ENCODE measurements at places on chromosomes 5 and 9.

GRCh38 chr9:114051706-114052105 is 26.4 kb downstream of the AMBP start:
- no peak for DNase-seq

GRCh38 chr9:79577969-79578723 is 6.4 kb downstream of the TLE4 start:
- DNase-seq = no peak

DNA sequence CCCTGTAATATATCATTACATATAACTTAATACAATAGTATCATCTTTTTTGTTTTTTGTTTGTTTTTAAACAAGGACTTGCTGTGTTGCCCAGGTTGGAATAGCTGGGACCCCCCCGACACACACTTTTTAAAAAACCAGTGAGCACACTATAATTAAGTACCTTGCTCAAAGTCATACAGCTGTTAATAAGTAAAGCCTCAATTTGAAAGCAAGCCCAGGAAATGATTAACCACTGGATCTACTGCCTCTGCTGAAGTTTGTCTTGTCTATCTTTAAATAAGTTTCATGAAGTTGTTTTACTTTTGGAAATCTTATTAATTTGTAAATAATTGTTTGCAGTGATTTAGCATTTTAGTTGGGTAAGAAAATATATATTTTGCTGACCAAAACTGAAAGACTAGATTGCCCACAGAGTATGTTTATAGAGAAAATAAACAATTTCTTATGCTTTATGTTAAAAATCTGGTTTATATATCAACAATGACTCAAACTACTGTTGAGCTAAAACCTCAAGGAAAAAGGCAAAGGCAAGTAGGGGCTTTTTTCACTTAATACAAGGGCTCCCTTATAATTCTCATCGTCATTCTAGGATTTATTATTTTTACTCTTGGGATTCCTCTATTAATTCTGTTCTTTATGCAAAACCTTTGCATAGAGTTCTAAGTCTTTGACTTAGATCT is 5.8 kb upstream of the CARNMT1 start:
- no peak for DNase-seq

DNA sequence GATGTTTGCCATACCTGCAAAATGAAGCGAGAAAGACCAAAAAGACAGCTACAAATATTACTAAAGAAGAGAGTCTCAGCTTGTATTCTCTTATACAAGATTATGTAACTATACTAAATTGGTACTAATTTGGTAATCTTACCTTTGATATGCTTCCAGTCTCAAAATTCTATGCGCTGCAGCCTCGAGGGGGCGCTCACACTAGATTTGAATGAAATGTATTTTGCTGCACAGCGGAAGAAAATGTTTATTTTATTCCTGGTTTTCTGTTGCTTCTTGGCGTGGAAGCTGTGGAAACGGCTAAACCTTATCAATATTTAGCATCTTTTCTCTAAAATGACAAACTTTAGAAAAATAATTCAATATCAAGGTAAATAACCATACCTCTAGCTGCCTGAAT is 267.0 kb upstream of the NUDT12 start:
- no peak for DNase-seq

DNA sequence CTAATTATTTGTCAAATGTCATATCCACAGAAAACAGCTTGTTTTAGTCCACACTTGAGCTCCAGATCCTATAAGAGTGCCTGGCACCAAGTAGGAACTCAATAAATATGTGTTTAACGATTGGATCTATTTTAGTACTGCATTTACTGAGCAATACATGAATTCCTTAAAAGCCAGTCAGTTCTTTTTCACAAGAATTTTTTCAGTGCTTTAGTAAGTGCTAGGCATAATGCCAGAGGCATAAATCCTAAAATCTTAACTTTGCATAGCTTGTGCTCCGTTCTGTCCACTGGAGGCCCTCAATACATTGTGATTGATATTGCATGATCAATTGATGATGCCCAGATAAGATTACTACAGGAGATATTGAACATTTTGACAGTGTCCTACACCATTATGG is 67.3 kb upstream of the PCSK5 start:
- no peak for DNase-seq

GRCh38 chr5:93596676-93597490 is 13.9 kb downstream of the NR2F1 start:
- DNase-seq = no peak

- DNase-seq = no peak
These were observed 696 bp downstream of the ZFP62 start for GRCh38 chr5:180860273-180860886.

Measured in left forelimb (tissue), 1 donor.